ENCODE measurements at places on chromosomes 11 and 22.

- no peak for DNase-seq
These were observed 90.7 kb upstream of the PHOX2A start for GRCh38 chr11:72334651-72335050.

DNA sequence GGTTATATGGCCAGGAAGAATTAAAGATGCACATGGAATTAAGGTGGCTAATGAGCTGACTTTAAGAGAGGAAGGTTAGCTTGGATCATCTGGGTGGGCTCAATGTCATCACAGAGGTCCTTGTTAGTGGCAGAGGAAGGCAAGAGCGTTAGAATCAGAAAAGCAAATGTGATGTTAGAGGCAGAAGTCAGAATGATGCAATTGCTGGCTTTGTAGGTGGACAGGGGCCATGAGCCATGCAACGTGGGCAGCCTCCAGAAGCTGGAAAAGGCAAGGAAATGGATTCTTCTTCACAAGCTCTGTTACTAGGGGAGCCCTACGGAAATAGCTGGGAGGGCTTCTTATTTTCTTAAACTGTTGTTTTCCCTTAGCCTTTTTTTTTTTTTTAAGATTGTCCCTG is 2.3 kb upstream of the CBLIF start:
- no peak for DNase-seq

DNA sequence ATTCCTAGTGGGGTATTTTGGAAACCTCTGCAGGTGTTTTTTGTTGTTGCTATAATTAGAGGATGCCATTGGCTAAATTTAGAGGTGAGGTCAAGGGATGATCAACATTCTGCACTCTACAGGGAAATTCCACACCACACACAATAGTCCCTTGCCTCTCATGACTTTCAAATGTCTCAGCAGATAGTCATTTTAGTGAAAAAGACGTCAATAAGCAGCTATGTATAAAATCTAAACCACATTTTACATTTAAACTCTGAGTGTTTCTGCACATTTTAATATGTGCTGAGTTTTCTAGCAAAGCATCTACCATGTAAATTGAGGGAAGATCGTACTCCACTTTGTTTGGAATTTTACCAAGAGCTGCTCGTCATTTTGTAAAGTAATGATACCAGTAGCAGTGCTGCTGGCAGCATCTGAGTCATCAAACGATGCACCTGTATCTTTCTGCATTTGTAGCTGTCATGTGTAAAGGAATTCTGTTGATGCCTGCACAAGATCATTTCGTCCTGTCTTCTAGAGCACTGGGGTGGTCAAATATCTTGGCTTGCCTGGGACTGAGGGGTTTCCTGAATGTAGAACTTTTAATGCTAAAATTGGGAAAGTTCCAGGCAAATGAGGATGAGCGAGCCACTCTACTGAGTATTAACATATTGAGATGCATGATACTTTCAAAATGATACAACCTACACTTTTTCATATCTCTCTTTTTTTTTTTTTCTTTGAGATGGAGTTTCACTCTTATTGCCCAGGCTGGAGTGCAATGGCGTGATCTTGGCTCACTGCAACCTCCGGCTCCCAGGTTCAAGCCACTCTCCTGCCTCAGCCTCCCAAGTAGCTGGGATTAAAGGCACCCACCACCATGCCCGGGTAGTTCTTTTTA is 414.5 kb upstream of the SYN3 start:
- no peak for DNase-seq

- DNase-seq = no peak
These were observed 10.6 kb downstream of the LTBP3 start for GRCh38 chr11:65547446-65548125.

DNA sequence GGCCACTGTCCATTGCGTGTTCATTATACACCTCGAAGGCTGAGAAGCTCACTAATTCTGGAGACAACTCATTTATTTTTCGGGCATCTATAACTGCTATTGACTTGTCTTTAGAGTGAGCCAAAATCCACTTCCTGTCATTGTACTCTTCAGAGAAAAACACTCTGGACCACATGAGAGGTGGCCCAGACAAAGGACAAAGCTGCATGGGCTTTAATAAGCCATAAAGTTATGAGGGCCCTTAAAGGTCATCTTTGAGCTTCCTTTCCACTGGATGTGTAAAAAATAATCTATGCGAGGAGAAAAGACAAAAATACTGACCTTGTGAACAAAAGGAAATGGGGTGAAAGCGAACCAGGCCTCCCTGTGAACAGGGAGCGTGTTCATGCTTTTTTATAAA is 63.5 kb upstream of the ZC3H12C start:
- DNase-seq = no peak

GRCh38 chr11:93939084-93939760 is 81.9 kb upstream of the HEPHL1 start:
- no peak for DNase-seq

DNA sequence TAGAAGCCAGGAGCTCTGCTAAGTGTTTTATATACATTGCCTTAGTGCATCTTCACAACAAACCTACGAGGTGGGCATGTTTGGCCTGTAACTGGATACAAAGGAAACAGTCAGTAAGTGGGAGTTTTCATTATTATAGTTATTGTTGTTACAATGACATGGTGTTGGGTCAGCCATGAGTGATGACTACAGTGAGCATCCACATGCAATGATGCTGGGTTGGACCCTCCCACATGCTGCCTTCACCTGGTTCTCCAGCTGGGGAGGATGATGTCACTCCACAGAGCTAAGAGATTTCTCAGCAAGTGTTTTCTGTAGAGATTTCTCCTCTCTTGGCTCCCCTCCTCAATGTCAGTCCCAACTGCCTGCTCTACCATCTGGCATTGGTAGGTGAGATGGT is 59.3 kb downstream of the EHF start:
- no peak for DNase-seq

GRCh38 chr11:26995701-26996460 is 2.0 kb downstream of the FIBIN start:
- DNase-seq = no peak

DNA sequence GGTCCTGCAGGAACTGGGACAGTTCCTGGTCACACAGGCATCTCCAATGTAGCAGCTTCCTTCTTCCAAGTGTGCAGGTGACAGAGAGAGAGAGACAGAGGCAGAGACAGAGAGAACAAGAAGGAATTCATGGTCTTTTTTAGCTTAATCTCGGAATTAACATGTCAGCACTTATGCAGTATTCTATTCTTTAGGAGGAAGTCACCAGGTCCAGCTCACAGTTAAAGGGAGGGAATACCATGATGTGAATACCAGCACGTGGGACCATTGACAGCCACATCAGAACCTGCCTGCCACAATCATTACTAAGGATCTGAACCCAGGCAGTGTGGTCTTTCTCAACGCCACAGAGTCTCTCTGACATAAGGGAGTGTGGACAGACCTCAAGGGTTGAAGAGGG is 341.6 kb downstream of the MN1 start:
- DNase-seq = no peak

- no peak for DNase-seq
These were observed 57.5 kb upstream of the PPARA start for GRCh38 chr22:46092670-46093410.

DNA sequence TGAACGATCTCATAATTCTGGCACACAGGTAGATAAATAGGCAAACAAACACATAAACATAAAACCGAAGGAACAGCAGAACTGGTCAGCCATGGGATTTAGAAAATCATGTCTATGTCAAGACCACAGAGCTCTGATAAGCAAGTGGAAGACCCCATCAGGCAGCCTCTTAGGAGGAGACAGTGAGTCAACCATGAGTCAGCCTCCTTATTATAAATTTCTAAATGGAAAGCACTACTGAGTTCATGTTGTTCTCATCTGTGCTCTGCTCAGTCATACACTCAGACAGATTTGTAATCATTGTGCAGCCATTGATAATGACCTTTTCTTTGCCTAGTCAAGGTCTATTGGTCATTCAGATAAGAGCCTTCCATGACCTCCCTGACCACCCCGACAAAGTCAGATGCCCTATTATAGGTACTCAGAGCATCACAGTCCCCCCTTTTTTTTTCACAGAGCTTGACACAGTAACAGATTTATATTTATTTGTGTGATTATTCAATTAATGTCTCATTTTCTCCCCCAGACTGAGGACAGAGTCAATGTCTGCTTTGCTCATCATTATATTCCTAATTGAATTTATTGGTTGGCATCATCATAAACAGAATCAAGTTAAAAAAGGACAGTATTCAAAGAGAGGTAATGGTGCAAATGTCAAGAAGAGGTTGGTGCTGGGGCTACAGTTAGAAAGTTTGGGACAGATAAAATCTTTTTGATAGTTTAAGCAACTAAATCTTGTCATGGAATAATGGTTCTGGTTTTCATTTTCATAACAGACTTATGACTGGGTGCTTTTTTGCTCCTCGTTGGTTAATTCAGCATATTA is 579.7 kb upstream of the CCDC90B start:
- DNase-seq = no peak

DNA sequence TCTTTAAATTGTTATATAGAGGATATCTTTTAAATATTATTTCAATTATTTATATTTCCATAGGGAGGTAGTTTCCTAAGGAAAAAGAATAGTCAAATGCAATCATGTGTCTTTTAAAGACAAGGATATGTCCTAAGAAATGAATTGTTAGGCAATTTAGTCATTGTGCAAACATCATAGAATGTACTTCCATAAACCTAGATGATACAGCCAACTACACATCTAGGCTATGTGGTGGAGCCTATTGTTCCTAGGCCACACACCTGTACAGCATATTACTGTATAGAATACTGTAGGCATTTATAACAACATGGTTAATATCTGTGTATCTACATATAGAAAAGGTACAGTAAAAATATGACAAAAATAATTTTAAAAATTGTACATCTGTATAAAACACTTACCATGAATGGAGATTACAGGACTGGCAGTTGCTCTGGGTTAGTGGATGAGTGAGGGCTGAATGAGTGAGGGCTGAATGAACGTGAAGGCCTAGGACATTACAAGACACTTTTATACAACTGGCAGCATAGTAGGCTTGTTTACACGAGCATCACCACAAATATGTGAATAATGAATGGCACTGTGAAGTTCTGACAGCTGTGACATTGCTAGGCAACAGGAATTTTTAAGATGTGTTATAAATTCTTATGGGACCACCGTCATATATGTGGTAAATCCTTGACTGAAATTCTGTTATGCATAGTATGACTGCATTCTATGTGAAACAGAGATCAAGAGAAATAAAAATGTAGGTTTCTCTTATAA is 1879.0 kb upstream of the RAG2 start:
- DNase-seq = no peak

GRCh38 chr11:65809496-65809895 is 22.6 kb downstream of the OVOL1 start:
- DNase-seq = no peak

GRCh38 chr11:121024989-121025388 is 1.1 kb downstream of the TBCEL start:
- no peak for DNase-seq

- DNase-seq = no peak
These were observed 46.4 kb downstream of the PAX6 start for GRCh38 chr11:31764766-31765165.

GRCh38 chr11:35709376-35709775 is 46.8 kb downstream of the TRIM44 start:
- no peak for DNase-seq

DNA sequence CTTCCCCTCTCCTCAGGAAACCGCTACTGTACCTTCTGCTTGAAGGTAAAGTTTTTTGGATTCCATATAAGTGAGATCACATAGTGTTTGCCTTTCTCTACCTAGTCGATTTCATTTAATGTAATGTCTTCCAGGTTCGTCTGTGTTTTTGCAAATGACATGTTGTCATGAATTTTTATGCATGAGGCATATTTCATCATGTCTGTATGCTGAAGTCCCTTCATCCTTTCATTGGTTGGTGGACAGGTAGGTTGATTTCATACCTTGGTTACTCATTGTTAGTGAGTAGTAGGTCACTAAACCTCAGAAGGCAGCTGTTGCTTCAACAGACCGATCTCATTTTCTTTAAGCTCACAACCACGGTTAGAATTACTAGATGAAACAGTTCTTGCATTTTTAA is 60.3 kb downstream of the LRRC74B start:
- DNase-seq = no peak

GRCh38 chr11:124346311-124346955 is 26.4 kb upstream of the OR8D2 start:
- no peak for DNase-seq

DNA sequence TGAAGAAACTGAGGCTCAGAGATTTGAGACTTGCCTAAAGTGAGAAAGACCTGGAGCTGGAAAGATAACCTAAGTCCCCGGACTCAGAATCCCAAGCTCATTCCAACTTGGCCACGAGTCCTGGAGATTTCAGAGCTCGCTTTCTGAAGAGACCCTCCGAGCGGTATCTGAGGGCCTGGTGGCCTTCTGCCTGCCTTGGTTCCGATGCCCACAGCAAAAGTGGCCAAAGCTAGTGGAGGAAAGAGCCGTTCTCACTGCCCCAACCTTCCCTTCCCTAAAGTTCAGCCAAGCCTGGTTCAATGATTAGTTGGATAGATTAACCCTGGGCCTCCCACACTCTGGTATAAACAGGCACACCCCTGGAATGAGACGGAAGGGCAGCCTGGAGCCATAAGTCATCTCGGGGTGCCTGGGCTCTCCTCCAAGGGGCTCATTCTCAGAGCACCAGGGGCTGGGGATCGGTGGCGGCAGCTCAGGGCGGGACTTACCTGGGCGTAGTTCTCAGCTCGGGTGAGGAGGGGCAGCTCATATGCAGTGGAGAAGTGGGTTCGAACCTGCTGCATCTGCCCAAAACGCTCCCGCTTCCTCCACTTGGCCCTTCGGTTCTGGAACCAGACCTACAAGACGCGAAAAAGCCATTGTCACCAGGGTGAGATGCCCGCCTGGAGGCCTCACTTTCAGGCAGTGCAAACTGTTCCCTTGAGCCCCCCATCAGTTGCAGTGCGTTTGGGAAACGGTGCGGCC is 42.8 kb downstream of the ALX4 start:
- DNase-seq = no peak

DNA sequence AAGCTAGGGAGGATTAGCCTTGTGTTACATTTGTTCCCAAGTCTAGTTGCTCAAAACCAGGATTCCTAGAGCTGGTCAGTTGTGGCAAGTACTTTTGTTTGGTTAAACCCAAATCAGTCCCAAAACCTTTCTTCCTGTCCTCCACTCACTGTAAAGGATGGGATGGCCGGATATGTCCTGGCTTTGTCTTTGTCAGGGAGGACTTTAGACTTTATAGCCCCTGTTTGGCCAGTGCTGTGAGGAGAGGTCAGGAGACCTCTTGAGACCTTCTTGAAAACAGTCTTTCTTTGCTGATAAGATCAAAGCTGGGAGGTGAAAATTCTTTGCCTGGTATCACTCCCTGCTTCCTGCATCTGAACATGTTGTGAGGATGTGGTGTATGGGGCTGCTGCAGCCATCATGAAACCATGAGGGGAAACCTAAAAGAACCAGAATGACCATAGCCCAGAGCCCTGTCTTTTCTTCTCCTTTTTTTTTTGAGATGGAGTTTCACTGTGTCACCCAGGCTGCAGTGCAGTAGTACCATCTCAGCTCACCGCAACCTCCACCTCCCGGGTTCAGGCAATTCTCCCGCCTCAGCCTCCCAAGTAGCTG is 43.6 kb upstream of the FTH1 start:
- no peak for DNase-seq

GRCh38 chr11:44004452-44005062 is 43.2 kb upstream of the ACCSL start:
- no peak for DNase-seq

All from stimulated activated CD4-positive, alpha-beta T cell treated with anti-CD3 and anti-CD28 coated beads, Interleukin-1b, Interleukin-23, amount 100 ng/mL, for 1 hour (primary cell).